A673 (cell line): ENCODE measurements at places on chromosomes 16 and 17. TPM values are rescaled to one million over a fixed set of nuclear protein-coding genes. Genes with fewer than 3 reads are reported as not detected.

DNA sequence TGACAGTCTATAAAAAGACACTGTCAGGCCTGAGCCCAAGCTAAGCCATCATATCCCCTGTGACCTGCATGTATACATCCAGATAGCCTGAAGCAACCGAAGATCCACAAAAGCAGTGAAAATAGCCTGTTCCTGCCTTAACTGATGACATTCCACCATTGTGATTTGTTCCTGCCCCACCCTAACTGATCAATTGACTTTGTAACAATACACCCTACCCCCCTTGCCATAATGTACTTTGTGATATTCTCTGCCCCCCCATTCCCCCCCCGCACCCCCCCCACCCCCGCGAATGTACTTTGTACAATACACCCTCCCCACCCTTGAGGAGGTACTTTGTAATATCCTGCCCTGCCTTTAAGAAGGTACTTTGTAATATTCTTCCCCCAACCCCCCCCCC is 82.2 kb upstream of the MED13 start:
- DNase-seq, result no peak

GRCh38 chr16:48611329-48612137 is 1.6 kb upstream of the N4BP1 start:
- no peak for DNase-seq

MYH11 gene
- total RNA-seq, result not detected in 2 replicates

STAC2 gene
- total RNA-seq, result 1.3 and 2.8 TPM in 2 replicates

DNA sequence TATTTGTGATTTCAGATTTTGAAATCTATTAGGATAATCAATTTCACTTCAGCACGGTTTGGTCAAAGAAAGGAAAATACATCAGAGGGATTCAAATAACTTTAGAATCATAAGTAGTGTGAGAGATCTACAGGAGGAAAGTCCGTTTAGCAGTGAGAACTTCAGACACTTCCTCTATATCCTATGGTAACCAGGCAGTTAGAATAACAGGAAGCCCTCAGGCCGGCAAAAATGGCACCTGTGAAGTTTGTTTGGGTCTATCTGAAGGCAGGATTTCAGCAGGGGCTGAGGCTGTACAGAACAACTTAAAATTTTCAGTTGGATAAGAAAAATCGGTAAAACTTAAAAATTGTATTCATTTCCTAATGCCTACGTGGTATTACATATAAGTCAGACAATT is 24.9 kb downstream of the KCNJ16 start:
- DNase-seq, result no peak

DNA sequence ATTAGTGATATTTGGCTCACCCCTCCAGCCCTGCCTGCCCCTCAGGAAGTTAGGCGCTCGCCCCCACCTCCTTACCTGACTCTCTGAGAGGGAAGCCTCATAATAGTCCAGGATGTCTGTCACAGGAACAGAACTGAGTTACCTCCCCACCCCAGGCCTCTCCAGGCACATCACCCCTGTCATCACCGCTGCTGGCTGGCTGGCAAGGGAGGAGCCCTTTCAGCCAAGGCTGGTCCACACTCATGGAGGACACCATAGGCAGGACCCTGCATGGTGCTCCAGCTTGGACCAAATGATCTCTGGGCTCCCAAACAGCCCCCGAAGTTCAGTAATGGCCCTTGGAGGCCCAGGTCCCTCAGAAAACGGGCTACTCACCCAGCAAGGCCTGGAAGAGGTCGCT is 1.5 kb downstream of the DLG4 start:
- peak; percentile 12 for DNase-seq

DNA sequence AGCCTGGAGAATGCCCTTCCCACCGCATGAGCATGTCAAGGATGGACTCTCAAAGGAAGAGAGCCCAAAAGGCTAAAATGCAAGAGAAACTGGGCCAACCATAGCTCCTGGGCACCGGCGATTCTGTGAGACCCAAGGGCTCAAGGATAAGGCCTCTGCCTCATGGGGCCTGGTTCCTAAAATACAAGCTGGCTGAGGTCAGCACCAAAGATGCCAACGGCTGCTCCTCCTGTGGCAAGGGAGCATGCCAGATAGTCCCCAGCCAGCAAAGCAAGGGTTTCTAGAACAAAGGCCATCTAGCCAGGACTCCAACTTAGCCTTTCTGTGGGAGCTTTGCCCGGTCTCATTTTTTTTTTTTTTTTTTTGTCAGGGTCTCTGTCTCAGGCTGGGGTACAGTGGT is 20.1 kb downstream of the GPRC5B start:
- DNase-seq, result no peak

GNG13 gene
- total RNA-seq, result not detected in 2 replicates

GRCh38 chr17:73695035-73695738 is 50.9 kb upstream of the SDK2 start:
- DNase-seq, result no peak

FOXN1 gene
- total RNA-seq, result not detected in 2 replicates

ATAD5 gene
- 17.4 and 19.0 TPM in 2 replicates for total RNA-seq

GRCh38 chr17:63760771-63761539 is 12.4 kb downstream of the CCDC47 start:
- no peak for DNase-seq

ABCA8 gene
- 0.90 TPM in 2 replicates for total RNA-seq

NPW gene
- 96.5 and 105 TPM in 2 replicates for total RNA-seq

DNA sequence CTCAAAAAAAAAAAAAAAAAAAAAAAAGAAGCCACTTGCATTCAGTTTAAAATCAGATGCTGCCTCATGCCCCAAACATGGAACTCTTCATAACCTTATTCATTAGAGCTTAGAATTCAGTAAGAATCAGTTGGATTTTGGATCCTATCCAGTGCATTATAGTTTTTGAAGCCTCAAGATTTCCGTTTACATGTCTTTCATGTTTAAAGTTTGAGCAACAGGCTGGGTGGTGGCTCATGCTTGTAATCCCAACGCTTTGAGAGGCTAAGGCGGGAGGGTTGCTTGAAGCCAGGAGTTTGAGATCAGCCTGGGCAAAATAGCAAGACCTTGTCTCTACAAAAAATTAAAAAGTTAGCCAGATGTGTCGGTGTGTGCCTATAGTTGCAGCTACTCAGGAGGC is 55.0 kb downstream of the SNTB2 start:
- no peak for DNase-seq

DNA sequence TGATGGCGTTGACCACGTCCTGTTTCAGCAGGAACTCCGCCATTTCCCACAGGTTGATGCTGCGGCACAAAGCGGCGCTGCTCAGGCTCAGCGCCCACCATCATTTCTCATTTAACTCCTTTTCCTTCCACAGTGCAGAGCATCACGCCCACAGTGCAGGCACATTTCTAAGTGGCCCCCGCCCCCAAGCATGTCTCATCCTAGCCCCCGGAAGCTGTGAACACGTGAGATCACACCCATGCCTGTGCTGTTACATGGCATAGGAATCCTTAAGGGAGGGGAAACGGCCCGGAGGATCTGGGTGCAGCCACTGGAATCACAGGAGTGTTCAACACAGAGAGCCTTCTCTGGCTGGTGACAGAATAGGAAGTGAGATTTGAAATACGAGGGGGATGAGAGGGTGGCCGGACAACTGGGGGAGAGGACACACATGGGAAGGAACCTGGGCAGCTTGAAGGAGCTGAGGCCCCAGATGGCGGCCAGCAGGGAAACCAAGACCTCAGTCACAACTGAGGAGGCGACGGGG is 4.7 kb downstream of the NAGPA start:
- DNase-seq, result no peak

GRCh38 chr16:75420987-75421819 is 12.1 kb downstream of the CFDP1 start:
- DNase-seq, result peak; percentile 97

EMC8 gene
- 53.1 and 62.7 TPM in 2 replicates for total RNA-seq

- no peak for DNase-seq
These were observed 173.1 kb downstream of the SEC14L1 start for GRCh38 chr17:77313831-77314230.

GRCh38 chr16:50442221-50442620 is 73.4 kb upstream of the BRD7 start:
- DNase-seq, result no peak

CBX2 gene
- 59.5 and 66.4 TPM in 2 replicates for total RNA-seq

- no peak for DNase-seq
These were observed 322.5 kb downstream of the PMP22 start for GRCh38 chr17:14942526-14943190.

TBC1D3 gene
- total RNA-seq, result not detected in 2 replicates

GRCh38 chr16:16997349-16997748 is 473.4 kb downstream of the XYLT1 start:
- DNase-seq, result no peak

- no peak for DNase-seq
These were observed 18.0 kb upstream of the PMFBP1 start for GRCh38 chr16:72189865-72190371.

- no peak for DNase-seq
These were observed 49.5 kb upstream of the CRHR1 start for GRCh38 chr17:45734598-45734997.

GRCh38 chr17:73815474-73815873 is 171.2 kb upstream of the SDK2 start:
- DNase-seq, result no peak

DNA sequence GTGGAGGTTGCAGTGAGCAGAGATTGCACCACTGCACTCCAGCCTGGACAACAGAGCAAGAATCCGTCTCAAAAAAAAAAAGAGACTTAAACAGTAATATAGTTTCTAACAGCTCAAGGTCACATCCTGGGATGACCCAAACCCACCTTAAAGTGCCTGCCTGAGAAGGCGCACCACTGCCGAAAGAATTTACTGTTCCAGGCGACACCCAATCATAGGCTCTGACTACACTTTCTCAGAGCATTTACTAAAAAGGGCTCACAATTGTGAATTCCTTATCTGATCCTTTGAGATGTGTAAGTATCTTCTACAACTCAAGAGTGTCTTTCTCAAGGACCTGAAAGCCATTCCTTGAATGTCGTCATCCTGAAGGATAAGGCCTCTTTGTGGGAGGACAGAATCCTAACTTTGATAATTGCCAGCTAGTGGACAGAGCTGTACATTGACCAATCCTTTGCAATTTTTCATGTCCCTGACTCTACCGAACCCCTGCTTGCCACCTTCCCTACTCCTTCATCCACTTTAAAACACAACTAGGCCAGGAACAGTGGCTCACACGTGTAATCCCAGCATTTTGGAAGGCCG is 2.6 kb upstream of the ST3GAL2 start:
- DNase-seq, result no peak

- no peak for DNase-seq
These were observed 292.6 kb upstream of the CDH11 start for GRCh38 chr16:65414284-65414984.

DNA sequence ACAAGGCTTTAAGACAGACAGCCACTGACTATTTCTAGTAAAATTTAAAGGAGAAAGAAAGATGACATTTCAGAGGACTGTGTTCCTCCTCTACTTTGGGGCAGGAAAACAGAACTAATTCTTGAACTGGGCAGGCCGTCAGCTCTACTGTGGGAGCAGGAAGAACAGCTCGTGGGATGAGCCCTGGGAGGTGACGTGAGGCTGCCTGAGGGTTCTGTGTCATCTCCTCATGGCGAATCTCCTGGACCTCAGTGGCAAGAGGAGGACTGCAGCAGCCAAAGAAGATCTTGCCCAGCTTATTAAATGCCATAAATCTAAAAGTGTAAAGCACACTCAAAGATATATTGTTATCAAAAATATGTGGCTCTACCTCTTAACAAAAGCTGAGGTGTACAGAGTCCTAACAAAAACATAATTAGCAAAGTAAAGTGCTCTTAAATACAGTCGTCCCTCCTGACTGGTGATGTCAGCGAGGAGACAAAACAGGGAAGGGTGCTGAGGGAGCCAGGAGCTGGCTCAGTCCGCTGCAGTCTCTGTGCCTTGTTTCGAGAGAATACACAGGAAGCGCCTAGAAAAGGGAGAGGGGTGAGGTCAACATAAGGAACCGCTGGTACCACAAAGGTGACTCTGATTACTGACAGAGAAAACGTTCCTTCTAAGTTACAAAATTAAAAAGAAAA is 58.0 kb downstream of the CREBBP start:
- no peak for DNase-seq

- no peak for DNase-seq
These were observed 128.5 kb downstream of the MRTFB start for GRCh38 chr16:14199624-14200023.

DNA sequence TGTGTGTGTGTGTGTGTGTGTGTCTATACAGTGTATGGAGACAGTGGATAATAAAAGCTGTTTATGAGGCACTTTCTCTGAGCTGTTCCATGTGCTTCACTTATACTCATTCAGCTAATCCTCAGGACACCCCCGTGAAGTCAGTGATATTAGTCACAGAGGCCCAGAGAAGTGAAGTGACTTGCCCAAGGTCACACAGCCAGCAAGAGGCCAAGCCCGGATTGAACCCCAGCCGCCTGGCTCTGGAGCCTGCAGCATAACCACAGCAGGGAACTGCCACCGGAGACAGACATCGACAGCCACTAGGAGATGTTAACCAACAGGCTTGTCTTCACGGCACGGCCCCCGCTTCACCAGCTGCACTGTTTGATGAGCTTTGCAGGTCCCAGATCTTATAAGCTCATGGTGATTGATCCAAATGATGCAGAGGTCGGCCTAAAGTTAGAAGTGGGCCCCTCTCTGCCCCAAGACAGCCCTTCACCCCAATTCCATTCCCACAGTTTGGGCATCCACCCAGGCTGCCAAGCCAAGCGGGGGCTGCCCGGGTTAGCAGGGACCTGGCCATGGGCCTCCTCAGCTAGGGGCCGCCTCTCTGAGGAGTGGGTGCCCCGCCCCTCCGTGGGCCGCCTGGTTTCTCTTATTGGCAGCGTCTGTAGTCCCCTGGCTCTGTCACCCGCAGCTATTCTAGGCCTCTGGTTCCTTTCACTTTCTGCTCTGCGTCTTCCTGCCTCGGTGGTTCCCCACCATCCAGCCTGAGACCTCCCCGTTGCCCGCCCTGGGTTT is 30.9 kb downstream of the SOCS1 start:
- no peak for DNase-seq

KCNH6 gene
- total RNA-seq, result not detected in 2 replicates

- DNase-seq, result no peak
These were observed 6.2 kb downstream of the SP2 start for GRCh38 chr17:47902039-47902744.

- DNase-seq, result no peak
These were observed 22.0 kb downstream of the ABCC1 start for GRCh38 chr16:15971440-15971815.

GRCh38 chr16:72935896-72936295 is 112.0 kb downstream of the ZFHX3 start:
- DNase-seq, result no peak

GRCh38 chr16:67766291-67766690 is 40.1 kb downstream of the RANBP10 start:
- no peak for DNase-seq

DNA sequence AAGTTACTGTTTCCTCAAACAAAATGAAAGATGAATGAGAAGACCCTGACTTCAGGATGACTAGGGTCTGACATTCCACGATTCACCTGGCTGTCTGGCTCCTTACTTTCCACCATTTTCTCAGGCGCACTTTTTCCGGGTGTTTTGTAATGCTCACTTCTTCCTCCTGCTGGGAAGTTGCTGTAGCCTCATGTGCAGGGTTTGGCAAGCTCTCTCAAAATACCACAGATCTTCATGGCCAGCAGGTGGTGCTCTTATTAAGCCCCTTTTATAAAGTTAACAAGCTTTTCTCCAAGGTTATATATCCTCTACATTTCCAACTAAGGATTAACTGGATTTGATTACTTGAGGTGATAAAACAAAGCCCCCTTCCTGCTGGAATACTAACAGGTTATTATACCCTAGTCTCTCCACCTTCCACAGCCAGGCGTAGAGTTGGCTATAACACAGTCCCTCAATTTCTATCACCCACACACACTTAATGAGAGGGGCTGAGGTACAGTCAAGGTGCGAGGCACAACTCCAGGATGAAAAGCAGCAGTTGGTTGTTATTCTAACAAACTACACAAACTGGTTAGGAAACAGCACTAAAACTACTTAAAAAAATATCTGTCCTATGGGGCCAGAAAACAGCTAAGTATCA is 45.4 kb downstream of the STH start:
- peak; percentile 81 for DNase-seq

SIRT7 gene
- total RNA-seq, result 34.8 and 36.6 TPM in 2 replicates

- peak; percentile 91 for DNase-seq
These were observed 36.8 kb downstream of the WDR45B start for GRCh38 chr17:82611140-82612058.
